ENCODE measurements at places on chromosomes 1 and 21.

- DNase-seq, result peak; percentile 39
Observed at GRCh38 chr1:56645677-56646305, 677 bp downstream of the PRKAA2 start.

GRCh38 chr1:203521074-203521794, 27.3 kb downstream of the OPTC start:
- DNase-seq, result no peak

DNA sequence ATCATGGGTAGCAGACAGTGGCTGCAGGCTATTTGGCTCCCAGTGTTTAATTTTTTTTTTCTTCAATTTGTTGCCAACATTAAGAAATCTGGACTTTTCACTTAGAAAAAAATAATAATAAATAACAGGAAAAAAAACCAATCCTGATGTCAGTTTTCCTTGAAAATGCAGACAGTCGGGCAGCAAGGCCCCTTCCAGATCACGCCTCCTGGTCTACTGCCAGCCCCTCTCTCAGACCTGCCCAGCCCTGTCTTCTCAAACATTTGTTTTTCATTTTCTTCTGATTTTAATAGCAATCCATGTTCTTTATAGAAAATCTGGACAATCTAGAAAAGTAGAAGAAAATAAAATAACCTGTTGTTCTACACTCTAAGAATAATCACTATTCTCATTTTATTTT, 15.5 kb downstream of the IFNGR2 start:
- no peak for DNase-seq

- DNase-seq, result no peak
Observed at GRCh38 chr1:48203287-48203900, 19.1 kb upstream of the SLC5A9 start.

DNA sequence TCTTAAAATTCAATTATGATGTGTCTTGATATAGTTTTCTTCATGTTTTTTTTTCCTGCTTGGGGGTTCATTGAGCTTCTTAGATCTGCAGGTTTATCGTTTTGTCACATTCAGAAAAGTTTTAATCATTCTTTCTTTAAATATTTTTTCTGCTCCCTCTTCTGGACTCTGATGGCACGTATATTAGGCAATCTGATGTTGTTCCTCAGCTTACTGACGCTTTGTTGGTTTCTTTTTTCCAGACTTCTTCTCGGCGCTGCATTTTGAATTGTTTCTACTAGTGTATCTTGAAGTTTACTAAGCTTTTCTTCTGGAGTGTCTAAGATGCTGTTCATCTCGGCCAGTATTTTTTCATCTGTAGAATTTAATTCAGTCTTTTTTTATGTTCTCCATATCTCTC, 44.8 kb upstream of the FMOD start:
- DNase-seq, result no peak

DNA sequence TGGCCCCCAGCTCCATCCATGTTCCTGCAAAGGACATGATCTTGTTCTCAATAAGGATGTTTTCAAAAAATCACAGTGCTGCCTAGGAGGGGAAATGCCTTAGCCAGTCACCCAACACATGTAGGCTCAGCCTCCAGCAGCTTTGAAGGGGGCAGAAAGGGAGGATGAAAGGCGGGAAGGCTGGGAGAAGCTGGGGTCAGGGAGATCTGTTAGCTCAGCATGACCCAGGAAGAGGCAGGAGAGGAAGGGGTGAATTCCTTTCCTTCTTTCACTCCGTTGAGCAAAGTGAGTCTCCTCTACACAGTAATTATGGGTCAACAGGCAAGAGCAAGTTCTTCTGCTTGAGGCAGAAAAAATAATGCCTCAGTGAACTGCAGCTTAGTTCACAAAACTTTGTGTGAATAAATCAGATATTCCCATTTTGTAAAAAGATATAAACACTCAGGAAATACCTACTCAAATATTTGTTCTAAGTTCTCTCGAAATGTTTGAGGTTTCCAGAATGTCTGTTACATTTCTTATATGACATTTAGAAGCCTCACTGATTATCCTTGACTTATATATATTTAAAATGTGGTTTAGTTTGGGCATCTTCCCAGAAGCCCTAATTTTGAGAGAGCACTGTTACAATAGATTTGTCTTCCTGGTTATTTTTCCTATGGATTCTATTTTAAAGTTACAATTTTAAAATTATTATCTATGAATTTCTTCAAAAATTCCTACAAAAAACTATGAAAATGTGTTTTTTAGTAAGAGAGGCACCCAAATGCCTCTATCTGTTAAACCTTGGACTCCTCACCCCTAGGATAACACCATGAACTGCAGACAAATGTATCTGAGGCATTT, 116.8 kb downstream of the KCNJ6 start:
- no peak for DNase-seq

GRCh38 chr1:5992814-5993555, 760 bp upstream of the NPHP4 start:
- DNase-seq, result no peak

DNA sequence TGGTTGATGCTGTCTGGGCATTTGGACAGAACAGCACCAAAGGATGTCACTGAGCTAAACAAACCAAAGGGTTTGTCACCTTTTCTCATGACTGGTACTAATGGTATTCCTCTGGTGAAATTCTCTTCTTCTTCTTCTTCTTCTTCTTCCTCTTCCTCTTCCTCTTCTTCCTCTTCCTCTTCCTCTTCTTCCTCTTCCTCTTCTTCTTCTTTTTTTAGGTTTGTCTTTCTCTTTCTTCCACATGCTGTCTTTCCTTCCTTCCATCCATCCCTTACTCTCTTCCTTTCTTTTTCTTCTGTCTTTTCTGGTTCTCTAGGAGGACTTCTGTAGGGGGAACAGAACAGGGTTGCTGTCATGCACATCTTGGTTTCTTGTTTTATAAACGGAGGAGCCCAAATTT, 9.3 kb upstream of the IGFN1 start:
- DNase-seq, result no peak

DNA sequence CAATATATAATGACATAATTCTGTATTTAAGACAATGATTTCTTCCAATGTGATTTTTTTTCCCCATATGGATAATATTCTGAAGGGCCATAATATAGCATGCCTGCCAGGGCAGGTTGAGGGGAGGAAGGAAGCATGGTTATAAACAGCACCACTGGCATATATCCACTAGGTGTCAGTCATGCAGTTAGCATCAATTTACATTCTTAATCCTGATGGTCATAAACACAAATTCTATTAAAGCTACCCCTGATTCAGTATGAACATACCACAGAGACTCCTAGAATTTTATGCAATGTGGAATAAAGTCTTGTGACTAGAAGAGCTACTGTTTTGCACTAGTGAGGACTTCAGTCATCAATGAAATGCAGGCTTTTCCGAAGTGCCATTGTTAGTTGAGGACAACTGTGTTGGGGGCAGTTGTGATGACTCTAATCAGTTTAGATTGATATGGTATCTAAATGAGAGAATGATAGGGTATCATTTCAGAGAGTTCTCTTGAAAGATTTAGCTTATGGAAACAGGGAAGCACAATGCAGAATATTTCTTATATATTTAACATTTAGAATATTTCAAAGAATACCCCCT, 342.7 kb upstream of the NR5A2 start:
- no peak for DNase-seq

DNA sequence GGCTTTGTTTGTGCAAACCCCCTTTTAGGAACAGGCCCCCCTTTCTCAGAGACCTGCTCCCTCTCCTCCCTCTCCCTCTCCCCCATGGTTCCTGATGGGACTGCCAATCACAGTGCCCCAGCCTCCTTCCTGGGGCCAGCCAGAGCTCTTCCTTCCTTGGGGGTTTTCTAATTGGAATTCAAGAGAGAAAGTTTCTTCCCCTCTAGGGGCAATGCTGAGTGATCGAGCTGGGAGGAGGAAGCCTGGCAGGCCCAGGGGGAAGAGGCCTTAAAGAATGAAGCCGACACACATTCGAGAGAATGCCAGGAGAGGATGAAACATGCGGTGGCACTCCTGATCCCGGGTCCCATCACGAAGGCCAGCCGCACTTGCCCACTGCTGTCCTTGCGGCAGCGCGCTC, 21.3 kb upstream of the COL16A1 start:
- DNase-seq, result no peak

DNA sequence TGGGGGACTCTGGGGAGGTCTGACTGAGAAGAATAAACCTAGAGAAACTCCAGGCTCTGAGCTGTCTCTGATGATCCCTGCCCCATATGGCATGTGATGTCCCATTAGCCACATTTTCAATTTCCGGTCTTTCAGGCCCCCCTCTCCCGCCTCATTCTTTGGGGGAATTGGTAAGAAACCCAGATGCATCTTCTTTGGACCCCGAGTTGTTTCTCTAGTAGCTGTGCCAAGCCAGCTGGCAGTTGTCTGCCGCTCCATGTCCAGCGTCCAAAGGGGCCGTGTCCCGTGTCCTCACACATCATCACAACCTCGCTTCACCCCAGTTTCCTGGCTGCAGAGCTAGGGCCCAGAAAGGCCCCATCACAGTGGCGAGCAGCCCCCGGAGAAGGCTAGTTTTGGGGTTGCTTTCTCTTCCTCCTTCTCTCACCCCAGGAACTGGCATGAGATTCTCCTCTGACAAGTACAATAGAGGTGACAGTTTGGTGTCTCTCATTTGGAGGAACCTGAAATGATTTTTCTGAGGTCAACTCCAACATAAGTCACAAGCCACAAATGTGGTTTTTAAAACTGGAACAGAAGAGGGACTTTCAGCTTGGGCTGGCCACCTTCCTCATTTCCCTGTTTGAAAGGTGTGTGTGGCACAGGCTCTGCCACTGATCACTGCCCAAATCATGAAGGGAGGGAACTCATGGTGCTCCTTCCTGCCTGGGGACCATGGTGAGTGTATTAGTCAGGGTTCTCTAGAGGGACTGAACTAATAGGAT, 6.4 kb upstream of the GPR157 start:
- DNase-seq, result no peak

DNA sequence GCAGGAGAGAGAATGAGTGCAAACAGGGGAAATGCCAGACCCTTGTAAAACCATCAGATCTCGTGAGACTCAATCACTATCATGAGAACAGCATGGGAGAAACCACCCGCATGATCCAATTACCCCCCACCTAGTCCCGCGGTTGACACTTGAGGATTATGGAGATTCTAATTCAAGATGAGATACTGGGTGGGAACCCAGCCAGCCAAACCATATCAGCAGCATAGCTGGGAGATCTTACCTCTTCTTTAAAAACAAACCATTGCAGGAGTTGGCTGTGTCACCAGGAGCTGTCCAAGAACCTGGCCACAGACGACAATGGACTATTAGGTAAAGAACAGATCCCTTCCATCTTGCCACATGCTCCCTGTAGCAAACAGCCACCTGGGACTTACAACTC, 422.7 kb downstream of the MATN1 start:
- DNase-seq, result no peak

- DNase-seq, result no peak
Observed at GRCh38 chr1:10181154-10181553, 29.2 kb upstream of the KIF1B start.

- DNase-seq, result no peak
Observed at GRCh38 chr1:151164732-151165280, 896 bp downstream of the LYSMD1 start.

GRCh38 chr1:41668054-41668660, 183.7 kb upstream of the EDN2 start:
- DNase-seq, result no peak

DNA sequence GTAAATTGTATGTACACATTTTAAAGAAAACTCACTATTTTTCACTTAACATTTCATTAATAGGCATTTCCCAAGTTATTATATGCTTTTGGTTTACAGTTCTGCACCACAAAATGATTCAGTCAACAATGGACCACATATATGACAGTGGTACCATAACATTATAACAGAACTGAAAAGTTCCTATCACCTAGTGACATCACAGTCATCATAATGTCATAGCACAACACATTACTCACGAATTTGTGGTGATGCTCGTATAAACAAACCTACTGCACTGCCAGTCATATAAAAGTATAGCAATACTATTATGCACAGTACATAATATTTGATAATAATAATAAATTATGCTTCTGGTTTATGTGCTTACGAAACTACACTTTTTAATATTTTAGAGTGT, 30.9 kb downstream of the DNAI4 start:
- no peak for DNase-seq

- DNase-seq, result peak; percentile 20
Observed at GRCh38 chr1:5748286-5749225, 243.7 kb downstream of the NPHP4 start.

DNA sequence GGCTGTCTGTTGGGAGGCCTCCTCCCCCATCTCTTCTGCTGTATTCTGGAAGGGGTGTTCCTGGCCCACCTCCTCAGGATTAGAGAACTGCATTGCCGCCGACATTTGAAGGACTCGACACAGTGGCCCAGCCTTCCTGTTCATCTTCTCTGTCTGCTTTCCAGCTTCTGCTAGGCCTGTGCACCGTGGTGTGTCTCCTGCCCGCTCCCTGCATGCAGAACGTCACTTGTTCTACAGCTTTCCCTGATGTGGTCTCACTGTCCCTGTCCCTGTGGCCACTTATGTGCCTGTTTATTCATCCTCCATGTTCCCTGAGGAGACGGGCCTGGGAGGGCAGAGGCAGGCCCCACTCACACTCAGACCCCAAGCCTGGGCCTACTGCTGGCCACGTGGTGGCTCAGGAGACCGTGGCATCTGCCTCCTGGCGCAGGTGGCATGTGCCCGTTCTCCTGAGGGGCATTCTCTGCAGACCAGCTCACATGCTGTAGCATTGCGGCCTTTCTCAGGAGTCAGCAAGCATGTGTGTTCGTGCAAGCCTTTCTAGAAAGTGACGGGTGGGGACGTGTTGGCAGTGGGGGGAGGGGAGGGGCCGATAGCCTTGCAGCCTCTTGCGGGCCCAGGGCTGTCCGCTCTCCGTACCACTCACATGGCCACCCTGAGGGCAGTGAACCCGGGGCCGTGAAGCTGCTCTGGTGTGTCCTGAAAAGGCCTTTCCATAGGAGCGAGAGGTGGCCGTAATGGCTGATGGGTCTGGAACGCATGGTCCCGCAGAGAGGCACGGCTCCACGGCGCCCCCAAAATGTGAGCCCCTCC, 35.9 kb downstream of the POFUT2 start:
- peak; percentile 20 for DNase-seq

DNA sequence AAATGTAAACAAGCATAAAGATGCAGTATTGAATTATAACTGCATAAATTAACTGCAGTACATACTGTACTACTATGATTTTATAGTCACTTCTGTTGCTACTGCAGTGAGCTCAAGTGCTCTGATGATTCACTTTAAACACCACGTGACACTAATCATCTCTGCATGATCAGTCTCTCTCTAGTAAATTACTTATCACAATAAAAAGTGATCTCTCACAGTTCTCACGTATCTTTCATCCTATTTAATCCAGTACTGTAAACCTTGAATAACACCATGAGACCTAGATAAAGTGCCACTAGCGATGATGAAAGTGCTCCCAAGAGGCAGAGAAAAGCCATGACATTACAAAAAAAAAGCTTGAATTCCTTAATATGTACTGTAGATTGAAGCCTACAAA, 1242.0 kb downstream of the AMY1C start:
- DNase-seq, result no peak

DNA sequence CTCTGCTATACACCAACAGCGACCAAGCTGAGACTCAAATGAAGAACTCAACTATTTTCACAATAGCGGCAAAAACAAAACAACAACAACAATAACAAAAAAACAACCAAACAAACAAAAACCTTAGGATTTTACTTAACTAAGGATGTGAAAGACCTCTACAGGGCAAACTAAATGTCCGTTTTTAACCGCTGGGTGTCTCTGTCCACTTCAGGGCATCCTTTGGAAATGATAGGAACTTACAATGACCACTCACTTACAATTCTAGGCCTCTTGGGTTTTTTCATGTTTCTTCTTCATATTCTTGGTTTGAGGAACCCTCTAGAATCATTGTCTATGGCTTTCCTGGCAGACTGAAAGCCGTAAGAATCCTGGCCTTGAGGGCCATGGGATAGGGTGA, 134.0 kb upstream of the FAM78B start:
- no peak for DNase-seq
